ENCODE measurements at places on chromosomes 13 and 19. TPM values are rescaled to one million over a fixed set of nuclear protein-coding genes. Genes with fewer than 3 reads are reported as not detected.

The ZNF433 gene
- total RNA-seq, result 4.4 TPM

GRCh38 chr13:33696530-33696929 is 121.4 kb upstream of the RFC3 start:
- H3K4me1 ChIP-seq, result no peaks in the 10 kb centered on the region
- H3K36me3 ChIP-seq, result no peaks in the 10 kb centered on the region
- H3K4me3 ChIP-seq, result no peak overlapping the region
- no peak for DNase-seq
- no peak overlapping the region for H3K27ac ChIP-seq

The YIF1B gene
- total RNA-seq, result 33.7 TPM

The STXBP2 gene
- total RNA-seq, result 184 TPM

DNA sequence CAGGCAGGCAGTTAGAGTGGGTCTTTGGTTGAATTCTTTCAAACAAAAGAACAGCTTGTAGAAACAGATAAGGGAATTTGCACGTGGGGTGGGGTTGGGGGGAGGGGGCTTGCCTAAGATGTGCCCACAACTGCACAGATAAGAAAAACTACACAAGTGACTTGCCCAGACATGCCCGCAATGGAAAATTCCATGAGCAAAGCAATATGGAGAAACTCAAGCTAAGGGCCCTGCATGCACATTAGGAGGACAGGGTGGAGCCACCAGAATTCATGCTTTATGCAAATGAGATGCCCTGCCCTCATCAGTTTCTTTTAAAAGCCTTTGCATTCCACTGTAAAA is 755.6 kb upstream of the MIR17HG start:
- DNase-seq, result no peak
- H3K4me3 ChIP-seq, result no peak overlapping the region
- H3K4me1 ChIP-seq, result no peaks in the 10 kb centered on the region
- H3K27me3 ChIP-seq, result no peaks in the 10 kb centered on the region
- peaks cover 5% of the 10 kb centered on the region for H3K36me3 ChIP-seq

DNA sequence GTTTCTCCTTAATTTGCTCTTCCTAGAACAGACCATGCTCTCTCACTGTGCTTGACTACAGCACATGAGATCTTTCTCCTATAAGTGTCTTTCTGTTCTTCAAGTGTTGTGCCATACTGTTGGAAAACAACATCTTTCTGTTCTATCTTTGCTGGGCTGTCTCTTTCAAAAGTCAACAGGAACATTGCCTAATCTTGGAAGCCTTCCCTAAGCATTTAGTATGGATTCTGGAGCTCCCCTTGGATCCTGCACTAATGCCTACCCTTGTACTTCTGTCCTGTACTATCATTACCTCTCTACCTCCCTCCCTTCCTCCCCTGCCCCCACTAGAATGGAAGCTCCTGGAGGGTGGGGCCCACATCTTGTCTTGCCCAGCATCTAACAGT is 26.8 kb downstream of the STARD13 start:
- no peaks in the 10 kb centered on the region for H3K27me3 ChIP-seq
- H3K27ac ChIP-seq, result no peak overlapping the region
- no peaks in the 10 kb centered on the region for H3K36me3 ChIP-seq
- H3K4me1 ChIP-seq, result no peaks in the 10 kb centered on the region

DNA sequence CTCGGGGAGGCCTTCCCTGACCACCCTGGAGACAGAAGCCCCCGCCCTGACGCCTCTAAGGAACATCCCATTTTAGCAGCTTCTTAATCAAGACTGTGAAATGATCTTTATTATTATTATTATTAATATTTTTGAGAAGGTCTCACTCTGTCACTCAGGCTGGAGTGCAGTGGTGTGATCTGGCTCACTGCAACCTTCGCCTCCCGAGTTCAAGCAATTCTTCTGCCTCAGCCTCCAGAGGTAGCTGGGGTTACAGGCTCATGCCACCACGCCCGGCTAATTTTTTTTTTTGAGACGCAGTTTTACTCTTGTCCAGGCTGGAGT is 3.6 kb upstream of the DAND5 start:
- DNase-seq, result no peak
- peak overlapping the region; percentile 84 for H3K4me3 ChIP-seq
- H3K36me3 ChIP-seq, result no peaks in the 10 kb centered on the region
- peaks cover 2% of the 10 kb centered on the region for H3K27me3 ChIP-seq

DNA sequence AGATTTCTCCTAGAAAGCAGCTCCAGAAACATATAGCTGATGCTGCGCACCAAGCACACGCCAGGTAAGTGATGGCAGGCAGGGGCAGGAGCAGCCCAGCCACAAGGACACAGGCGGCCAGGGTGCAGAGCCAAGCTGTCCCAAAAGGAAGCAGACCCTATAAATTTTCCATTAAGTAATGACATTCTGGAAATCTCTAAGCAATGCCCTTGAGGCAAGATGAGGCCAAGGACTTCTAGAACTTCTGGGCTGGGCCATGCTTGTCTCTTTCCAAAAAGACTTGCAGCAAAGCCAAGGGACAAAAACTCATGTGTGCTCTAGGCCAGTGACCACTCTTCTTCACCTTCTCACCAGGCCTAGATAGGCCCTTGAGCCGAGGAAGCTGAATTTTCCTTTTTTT is 42.2 kb upstream of the EPHX3 start:
- no peaks in the 10 kb centered on the region for H3K27me3 ChIP-seq
- peaks cover 86% of the 10 kb centered on the region for H3K4me1 ChIP-seq
- H3K27ac ChIP-seq, result peak overlapping the region; percentile 60
- DNase-seq, result no peak

DNA sequence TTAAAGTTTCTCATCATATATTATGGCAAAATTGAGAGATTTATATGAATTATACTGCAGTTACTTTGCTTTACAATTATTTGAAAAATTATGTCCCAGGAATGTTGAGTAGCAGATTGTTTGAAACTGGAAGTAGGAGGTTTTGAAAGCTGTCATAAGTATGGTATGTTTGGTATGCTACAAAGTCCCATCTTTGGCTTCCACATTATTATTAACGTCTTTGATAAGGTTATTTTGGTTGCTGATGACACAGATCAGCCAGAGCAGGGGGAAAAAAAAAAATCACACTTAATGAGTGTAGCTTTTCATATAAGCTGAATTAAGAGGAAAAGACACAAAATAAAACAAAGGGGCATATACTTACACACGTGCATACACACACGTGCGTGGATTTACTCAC is 130.1 kb downstream of the SLITRK1 start:
- H3K27ac ChIP-seq, result no peak overlapping the region
- H3K36me3 ChIP-seq, result no peaks in the 10 kb centered on the region
- no peak for DNase-seq
- no peaks in the 10 kb centered on the region for H3K4me1 ChIP-seq
- H3K4me3 ChIP-seq, result no peak overlapping the region

DNA sequence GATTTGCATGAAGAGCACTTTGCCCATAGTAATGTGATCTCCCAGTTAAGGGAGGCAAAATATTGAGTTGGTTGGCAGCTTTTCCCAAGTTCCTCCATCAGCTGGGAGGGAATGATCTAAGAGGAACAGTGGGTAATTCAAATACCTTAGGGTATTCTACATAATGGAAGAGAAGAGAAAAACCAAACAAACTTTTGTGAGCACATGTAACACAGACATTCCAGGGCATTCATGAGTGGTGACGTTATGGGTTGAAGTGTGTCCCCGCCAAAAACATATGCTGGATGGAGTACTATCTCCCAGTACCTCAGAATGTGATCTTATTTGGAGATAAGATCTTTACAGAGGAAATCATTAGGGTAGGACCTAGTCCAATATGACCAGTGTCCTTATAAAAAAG is 220.1 kb downstream of the FOXO1 start:
- H3K27me3 ChIP-seq, result no peaks in the 10 kb centered on the region
- H3K36me3 ChIP-seq, result peaks cover 5% of the 10 kb centered on the region
- H3K4me3 ChIP-seq, result no peak overlapping the region
- no peak for DNase-seq
- H3K4me1 ChIP-seq, result peaks cover 46% of the 10 kb centered on the region
- no peak overlapping the region for H3K27ac ChIP-seq

DNA sequence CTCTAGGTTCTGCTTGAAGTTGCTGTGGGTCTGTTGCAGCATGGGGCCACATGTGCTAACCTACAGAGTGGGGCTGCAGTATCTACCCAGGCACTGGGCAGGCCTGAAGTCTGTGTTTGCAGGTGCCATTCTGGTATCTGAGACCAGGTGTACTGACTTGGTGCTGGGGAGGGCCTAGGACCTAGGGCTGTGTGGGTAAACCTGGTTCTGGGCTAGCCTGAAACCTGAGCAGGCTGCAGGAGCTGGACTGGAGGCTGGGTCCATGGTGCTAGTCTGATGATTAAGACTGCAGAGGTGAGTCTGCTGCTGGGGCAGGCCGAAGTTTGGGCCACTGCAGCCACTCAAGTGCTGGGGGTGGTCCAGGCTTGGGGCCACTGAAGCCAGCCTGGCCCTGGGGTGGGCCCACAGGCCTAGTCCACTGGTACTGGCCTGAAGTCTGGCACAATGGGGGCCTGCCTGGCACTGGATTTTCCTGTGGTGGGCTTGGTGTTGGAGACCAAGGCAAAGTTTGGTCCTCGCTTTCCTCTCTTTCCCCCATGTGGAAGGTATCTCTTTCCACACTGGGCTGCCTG is 310.6 kb downstream of the NDFIP2 start:
- H3K36me3 ChIP-seq, result no peaks in the 10 kb centered on the region
- no peaks in the 10 kb centered on the region for H3K4me1 ChIP-seq
- no peak overlapping the region for H3K27ac ChIP-seq
- H3K4me3 ChIP-seq, result no peak overlapping the region
- no peaks in the 10 kb centered on the region for H3K27me3 ChIP-seq

The ZSCAN5B gene
- total RNA-seq, result not detected

DNA sequence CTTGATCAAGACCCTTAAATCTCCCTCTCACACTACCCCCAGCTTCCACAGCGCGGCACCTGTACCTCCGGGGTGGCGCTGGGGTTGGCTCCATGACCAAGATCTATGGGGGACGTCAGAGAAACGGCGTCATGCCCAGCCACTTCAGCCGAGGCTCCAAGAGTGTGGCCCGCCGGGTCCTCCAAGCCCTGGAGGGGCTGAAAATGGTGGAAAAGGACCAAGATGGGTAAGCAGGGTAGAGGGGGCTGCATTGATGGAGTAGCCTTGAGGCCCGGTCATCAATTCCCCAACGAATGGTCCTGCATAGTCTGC is 8.1 kb upstream of the CD79A start:
- H3K4me3 ChIP-seq, result no peak overlapping the region
- no peak for DNase-seq
- no peaks in the 10 kb centered on the region for H3K27me3 ChIP-seq
- H3K36me3 ChIP-seq, result peaks cover 59% of the 10 kb centered on the region

The HCN2 gene
- 0.49 TPM for total RNA-seq

The OR1M1 gene
- total RNA-seq, result not detected

All from naive thymus-derived CD8-positive, alpha-beta T cell (primary cell).